ENCODE measurements at places on chromosomes 13 and 19.

GRCh38 chr19:13006431-13007281 is 11.4 kb downstream of the NFIX start:
- DNase-seq, result no peak

DNA sequence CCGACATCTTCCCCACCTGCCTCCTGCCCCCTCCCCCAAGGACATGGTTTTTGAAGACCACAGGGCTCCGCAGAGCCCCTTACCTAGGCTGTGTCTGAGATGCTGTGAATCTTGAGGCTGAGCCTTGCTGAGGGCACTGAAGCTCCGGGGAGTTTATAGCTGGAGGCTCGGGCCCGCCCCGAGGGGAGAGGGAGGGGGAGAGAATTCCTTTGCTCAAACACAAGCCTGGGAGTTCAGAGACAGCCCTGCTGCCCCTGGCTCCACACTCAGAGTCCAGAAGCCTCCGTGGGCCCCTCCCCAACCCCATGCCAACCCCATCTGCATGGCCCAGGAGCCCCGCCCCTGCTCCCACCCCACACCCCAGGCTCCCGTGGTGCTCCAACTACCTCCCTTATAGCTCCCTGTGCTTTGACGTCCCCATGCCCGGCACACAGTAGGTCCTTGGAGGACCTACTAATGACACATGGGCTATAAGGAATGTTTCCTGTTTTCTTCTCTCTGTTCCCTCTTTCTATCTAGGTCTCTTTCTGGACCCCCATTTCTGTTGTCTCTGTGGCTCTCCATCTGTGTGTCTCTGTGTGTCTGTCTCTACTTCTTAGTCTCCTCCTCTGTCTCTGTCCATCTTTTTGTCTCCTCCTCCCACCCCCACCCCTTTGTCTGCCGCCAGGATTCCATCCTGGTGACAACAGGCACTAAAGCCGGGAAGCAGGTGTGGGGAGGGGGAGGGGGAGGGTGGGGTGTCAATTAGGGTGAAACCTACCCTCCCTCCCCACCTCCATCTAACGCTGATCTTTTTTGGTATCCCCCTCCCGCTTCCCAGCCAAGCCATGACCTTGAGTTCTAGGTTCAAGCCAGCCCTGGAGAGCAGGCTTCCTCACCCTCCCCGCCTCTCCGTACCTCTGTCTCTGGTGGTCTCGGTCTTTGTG is at the start of gene TNNT1:
Gene TNNT1 (minus strand): TSS at position 129 of the 926 bp plus-strand sequence. CDS start 2,049 bp downstream, outside the sequence.
- no peak for DNase-seq

GRCh38 chr13:95343944-95344343 is 42.7 kb upstream of the ABCC4 start:
- DNase-seq, result no peak

- no peak for DNase-seq
Measured at GRCh38 chr19:7507884-7508283, 8.0 kb upstream of the ZNF358 start.

GRCh38 chr13:99969453-99969918 is 2.1 kb downstream of the ZIC5 start:
- no peak for DNase-seq

DNA sequence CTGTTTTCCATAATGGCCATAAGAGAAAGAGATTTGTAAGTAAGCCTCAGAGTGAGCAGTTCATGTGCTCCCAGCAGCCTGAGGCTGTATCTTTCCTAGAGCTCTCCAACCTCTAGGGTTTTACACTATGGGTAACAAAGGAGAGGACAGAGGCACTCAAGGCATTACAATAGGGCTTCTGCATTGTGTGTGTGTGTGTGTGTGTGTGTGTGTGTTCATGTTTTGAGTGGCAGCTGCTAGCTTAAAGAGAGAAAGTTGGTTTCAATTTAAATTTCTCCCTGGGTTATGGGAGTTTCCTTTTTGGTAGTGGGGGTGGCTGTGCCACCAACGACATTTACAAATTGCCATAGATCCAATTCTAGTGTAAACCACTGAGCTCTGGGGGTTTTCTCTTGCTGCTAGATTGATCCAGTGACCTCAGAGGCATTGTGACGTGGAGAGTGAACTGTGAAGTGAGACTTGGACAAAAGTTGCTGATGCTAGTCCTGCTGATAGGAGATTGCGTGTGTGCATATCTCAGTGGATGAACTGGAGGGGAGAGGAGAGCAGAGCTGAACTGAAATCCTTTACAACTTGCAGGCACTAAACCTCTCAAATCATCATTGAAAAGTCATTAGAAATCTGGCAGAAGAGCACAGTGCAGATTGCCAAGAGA is 67.2 kb upstream of the OLFM4 start:
- no peak for DNase-seq

DNA sequence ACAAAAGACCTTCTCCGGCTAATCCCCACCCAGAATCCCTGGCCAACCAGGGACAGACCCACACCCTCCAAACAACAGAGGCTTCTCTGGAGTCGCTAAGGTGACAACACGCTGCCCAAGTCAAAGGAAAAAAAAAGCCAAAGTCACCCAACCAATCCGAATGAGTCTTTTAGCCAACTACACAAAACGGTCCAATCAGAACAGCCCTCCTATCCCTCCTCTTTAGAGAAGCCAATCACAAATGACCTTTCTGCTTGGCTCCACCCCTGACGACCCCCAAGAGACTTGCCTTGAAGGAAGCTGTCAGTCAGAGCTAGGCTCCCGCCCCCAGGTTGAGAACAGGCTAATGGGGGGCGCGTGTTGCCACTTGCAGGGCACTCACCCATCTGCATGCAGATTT is 6.6 kb upstream of the FBXW9 start:
- no peak for DNase-seq

DNA sequence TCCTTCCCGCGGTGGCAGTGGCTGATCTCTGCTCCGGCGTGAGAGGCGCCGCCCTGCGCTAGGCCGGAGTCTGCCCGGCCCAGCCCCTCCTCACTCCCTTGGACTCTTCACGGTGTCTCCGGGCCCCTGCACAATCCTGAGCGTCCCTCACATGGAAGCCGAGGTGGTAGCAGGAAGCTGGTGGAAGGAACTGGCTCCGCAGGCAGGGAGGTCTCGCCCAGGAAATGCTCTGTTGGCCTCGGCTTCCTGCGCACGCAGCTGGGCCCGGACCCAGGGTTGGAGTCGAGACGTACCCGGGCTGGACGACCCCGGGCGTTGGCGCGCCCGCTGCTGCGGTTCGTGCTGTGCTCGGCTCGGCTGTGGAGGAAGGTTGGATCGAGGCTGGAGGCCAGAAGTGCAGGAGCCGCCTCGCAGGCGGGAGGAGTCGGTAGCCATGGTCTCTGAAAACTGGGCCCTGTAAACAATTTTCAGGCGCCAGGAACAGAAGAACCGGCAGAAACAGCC is 46.3 kb downstream of the ZNF724 start:
- no peak for DNase-seq

DNA sequence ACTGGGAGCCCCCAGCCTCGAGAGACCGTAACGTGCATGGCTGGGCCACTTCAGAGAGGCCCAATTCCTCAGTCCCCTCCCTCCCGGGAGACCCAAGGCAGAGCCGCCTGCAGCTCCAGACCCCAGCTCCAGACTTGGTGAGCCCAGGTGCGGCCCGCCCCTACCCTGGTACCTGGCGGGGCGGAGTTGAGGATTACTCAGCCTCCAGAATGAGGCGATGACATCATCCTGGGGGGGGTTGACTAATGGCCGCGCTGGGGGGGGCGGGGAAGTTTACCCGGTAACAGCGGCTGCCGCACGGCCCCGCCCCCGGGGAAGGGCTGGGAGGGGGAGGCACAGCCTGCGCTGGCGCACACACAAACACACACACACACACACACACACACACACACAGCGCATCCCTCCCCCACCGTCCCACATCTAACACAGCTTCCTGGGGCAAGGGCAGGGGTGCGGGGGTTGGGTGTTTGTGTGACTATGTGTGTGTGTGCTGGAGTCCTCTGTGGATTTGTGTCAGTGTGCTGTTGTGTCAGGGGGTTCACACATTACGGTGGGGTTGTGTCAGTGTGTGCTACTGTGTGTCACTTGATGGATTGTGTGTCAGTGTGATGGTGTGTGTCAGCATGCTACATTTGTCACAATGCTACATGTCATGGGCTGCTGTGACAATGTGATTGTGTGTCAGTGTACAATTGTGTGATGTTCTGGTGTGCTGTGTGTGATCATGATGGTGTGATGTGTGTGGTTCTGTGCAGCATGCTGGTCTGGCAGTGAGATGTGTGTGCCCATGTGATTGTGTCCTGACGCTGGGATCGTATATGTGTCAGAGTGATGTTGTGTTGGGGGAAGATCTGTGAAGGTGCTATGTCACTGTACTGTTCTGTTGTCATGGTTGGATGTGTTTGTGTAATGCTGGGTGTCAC is 10.3 kb upstream of the BBC3 start:
- DNase-seq, result no peak

DNA sequence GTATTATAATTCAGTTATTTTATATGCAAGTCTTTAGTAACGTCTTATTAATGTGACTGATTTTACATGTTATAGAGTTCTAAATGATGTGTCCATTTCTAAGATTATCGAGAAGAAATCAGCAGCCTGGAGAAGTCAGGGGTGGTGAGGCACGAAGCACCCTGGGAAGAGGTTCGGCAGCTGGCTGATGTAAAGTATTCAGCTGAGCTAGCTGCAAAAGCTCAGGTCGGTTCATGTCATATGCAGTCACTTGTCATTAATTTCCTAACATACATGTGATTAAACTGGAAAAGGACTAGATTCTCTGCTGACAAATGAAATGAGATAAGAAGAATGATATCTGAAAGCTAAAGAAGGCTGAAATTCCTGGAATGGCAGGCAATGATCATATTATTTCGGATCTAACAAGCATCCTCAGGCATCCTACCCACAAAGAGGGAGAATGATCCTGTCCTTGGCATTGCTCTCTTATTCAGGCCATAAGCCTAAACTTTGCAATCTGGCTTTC is 383.0 kb upstream of the SLITRK1 start:
- no peak for DNase-seq

DNA sequence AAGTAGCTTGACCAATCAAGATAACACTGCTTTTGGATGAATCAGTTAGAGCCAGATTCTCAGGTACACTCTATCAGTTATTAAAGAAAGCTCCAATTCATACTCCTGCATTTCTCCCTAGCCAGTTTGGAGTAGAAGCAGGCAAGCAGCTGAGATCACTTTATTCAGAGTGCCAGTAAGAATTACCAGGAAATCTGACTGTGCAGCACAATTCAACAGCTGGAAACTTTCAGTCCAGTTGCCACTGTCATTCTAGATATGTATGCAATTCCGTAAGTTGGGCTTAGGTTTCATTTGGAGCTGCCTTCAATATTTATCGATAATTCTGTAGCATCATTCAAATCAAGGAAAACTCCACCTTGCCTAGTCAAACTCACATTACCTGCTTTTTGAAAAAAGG is 2625.6 kb upstream of the PCDH20 start:
- no peak for DNase-seq

DNA sequence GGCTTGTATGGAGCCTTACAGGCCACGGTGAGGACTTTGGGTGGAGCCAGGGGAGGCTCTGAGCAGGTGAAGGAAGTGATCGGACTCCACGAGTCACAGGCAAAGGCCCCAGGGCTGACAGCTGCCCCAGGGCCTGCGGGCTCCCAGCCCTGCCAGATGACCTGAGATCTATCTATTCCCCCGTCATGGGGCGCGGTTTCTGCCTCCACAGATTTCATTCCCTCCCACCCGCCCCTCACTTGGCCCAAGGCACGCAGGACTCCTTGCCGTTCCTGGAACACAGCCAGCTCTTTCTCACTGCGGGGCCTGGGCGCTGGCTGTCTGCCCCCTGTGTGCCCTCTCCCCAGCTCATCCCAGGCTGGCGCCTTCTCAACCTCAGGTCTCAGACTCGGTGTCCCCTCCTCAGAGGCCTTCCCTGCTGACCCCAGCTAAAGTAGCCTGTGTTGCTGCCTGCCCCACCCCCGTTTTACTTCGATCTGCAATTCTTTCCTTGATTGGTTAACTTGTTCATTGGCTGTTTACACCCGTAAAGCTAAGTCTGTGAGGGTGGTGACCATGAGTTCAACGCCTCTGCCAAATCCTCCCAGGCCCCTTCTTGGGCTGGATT is 13.9 kb upstream of the PAK4 start:
- no peak for DNase-seq

DNA sequence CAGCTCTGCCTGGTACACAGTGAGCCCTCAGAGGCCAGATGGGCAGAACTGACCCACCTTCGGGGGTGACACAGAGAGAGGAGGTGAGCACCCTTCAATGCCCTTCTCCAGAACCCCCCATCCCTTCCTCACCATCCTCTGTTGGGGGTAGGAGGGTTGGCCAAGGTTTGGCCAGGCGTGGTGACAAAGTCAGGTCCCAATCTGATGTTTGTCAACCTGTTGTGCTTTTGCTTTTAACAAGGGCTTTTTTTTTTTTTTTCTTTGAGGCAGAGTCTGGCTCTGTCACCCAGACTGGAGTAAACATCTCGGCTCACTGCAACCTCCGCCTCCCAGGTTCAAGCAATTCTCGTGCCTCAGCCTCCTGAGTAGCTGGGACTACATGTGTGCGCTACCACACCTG is 7.3 kb downstream of the PTGIR start:
- DNase-seq, result no peak

DNA sequence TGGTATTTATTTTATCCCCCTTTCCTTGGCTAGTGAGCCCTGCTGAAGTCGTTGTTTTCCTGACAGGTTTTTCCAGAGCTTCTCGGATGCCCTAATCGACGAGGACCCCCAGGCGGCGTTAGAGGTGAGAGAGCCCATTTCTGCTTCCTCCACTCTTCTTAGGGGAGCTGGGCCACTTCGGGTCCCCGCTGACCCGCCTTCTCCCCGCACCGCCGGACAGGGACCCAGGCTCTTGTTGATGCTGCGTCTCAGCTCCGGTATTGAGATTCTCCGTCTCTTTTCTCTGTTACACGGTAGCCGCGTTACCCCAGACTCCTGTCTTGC is 306 bp downstream of the SUGT1 start:
- DNase-seq, result no peak

- no peak for DNase-seq
Measured at GRCh38 chr19:2478756-2479555, 3.0 kb downstream of the GADD45B start.

DNA sequence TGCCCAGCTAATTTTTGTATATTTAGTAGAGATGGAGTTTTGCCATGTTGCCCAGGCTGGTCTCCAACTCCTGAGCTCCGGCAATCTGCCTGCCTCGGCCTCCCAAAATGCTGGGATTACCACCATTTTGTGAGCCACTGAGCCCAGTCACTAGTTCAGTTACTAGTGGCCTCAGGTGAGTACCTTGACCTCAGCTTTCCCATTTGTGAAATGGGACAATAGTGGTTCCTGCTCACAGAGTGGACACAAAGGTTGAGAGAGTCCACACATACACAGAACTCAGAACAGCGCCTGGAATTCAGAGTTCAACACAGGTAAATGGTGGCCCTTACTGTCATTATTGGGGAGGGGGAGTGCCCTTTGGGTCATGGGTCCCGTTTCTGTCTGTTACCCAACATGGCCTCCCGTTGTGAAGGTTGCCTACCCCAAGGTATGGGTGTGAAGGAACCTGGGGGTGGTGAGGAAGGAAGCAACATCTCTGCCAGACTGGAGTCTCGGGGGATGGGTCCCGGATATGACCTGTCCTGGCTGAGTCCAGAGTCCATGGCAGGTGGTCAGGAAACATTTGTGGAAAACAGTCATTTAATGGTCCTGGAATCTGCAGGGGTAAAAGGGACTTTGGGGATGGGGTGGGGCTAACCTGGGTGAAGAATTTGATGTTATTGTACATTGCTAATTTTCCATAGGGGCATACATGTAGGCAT is 11.7 kb upstream of the IRGC start:
- no peak for DNase-seq
